ENCODE measurements at places on chromosomes 2 and 18.

- DNase-seq, result no peak
Measured at GRCh38 chr18:4639628-4640310, 184.7 kb upstream of the DLGAP1 start.

DNA sequence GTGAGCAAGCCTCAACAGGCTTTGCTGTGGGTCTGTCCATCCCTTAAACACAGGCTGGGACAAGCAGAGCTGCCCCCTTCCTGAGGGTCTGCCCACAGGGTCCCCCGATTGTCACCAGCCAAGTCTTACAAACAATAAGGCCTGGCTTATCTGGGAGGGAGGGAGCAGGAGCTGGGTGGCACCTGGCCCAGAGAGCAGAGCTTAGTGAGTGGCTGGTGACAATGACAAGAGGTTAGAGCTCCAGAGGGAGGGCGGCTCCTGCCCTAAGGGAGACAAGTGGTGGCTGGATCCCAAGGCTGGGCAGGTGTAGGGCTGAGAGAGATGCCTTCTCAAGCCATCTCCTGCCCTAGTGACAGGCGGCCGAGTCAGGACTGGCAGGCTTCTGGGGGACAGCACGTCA is 125.5 kb downstream of the KLHL29 start:
- DNase-seq, result no peak

DNA sequence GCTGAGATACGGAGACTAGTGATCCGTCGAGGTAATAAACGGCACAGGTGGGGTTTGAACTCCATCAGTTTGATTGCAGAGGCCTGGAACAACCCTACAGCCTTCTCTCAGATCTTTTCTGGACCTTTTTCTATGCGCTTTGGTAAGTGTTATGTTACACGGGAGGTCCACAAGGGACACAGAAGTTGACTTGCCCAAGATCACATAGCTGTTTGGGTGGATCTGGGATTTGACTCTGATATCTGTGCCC is 1.1 kb upstream of the DNPEP start:
- DNase-seq, result no peak

DNA sequence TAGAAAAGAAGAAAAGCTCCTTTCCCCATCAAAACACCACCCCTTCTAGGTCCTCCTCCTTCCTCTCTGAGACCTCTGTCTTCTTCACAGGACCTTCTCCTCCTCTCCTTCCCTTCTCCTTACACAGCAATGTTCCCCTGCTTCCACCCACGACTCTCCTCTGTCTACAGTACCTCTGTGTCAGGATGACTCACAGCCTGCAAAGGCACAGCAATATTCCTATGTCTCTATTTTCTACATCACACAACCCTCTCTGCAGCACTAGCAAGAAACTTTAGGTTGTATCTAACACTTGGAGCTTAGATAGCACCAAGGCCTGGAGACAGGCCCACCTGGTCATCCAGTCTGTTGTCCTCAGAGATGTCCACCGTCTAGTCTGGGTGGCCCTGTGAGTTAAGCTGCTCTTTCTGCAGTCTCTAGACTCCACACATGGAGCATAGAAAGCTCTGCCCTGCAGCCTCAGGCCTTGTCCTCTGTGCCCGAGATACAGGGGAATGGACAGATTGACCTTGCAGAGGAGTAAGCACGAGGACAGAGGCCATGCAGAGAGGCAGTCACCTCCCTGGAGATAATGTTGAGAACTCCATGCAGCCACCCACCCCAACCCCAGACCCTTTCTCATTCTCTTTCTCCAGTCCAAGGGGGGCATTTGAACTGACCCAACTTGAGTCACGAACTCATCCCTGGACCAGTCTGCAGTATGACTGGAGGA is 212.0 kb downstream of the TNS1 start:
- no peak for DNase-seq

DNA sequence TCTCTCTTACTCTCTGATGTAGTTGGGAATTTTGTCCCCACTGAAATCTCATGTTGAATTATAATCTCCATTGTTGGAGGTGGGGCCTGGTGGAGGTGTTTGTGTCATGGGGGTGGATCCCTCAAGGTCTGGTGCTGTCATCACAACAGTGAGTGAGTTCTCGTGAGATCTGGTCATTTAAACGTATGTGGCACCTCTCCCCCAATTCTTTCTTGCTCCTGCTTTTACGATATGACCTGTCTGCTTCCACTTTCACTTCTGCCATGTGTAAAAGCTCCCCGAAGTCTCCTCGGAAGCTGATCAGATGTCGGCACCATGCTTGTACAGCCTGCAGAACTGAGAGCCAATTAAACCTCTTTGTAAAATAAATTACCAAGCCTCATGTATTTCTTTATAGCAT is 337.8 kb upstream of the CDH2 start:
- no peak for DNase-seq

DNA sequence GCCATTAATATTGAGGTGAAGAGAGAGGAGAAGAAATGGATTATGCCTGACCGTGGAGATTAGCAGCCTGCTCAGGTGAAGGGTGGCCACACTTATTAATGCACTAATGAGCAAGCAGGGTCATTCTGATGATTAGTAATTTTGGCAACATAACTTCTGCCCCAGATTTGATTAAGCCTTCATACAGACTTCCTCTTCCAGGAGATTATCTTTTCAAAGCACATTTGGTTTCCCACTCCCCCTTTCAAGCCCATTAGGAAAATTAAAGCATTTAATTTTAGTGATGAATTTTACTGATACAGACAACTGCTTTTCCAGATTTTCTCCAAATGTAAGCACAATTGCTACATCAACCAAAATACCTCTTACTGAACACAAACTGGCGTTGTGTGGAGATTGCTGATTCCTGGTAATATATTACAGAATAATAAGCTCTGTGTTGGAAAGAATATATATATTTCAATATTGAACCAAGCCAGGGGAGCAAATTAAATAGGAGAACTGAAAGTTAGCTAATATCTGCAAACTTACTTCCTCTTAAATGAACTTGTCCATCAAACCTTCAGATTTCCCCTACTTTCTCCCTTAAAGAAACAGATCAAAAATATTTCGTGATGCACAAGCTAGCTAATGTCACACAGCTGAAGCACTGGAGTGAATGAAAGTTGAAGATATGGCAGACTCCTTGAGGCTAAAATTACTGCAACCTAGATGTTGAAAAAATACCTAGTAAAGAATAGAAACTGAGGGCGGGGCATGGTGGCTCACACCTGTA is 140.8 kb downstream of the FAM210A start:
- DNase-seq, result no peak

DNA sequence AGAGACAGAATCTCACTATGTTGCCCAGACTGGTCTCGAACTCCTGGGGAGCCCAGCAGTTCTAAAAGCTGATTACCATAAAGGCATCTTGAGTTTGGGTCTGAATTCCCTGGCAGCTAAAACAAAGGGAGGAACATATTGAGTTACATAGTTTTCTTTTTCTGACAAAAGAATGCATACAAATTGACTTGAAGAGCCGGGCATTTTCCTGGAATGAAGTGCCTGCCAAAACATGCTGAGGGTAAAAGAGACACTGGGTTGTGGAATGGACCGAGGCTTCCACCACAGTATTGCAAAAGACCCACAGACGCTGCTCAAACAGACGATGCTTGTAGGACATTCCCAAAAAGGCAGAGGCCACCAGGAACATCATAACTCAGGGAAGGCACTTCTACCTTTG is 35.1 kb upstream of the ROCK2 start:
- no peak for DNase-seq

DNA sequence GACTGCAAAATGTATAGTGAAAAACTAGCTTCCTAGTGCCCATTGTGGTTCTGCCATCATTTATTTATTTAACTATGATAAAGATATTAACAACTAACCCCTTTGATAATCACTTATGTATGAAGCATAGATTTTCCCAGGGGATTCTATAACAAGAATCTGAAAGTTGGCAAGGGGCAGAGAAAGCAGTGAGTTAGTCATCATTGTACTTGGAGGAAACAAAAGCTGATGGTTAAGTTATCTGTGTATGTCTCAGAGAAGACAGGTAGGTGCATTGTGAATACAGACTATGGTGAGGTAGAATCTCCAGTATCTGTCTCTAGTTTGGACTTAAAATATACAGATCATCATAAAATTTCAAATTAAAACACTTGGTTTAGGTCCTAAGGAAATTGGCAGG is 2159.1 kb upstream of the CELF4 start:
- DNase-seq, result no peak

GRCh38 chr2:222452422-222452950 is 28.1 kb downstream of the SGPP2 start:
- DNase-seq, result no peak

- no peak for DNase-seq
Measured at GRCh38 chr2:184413221-184413620, 185.1 kb upstream of the ZNF804A start.

DNA sequence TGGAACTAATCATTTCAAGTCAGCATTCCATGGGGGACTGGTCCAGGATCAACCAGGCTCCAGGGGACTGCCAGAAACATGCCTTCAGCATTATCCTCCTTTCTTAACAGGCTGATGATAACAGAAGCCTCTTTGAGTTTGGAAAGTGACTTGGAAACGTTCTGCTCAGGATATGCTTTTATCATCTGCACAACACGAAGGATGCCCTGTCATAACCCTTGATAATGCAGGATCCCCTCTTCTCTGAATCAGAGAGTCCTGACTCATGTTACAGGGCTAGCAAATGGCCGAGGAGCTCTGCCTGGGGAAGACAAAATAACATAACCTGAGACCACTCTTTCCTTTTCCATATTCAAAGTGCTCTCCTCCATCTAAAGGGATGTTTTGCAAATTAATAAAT is 6.7 kb downstream of the SCYGR3 start:
- no peak for DNase-seq

DNA sequence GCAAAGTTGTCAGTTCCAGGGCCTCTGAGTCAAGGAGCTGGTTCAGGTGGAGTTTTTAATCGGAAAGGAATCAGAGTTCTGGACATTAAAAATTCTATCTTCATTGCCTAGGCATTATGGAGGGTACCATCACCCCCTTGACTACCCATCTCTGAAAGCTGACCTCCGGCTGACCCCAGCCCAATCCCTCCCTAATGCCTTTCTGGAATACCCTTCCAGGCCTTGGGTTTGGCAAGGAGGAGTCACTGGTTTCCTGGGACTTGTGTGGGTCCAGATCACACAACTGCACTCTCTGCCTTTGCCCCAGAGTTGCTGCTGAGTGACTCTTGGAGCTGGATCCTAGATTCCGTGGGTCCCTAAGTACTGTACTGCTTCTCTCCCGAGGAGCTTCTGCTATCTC is 1.0 kb upstream of the OSR1 start:
- DNase-seq, result no peak

DNA sequence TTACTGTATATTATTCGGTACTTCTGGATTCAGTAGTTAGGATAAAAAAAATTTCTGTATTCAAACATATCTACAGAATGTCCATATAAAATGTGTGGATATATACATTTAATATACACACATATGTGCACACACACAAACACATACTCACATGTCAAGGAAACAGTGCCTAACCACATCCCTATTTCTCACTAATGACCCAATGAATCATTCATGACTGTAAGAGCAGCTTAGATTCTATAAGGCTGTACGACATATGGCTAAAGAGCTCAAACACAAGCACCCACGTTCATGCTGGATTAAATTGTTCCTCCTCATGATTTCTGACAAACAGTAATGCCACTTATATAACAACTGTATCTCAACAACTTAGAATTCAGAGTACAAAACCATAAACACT is 457.3 kb downstream of the ADCYAP1 start:
- no peak for DNase-seq

DNA sequence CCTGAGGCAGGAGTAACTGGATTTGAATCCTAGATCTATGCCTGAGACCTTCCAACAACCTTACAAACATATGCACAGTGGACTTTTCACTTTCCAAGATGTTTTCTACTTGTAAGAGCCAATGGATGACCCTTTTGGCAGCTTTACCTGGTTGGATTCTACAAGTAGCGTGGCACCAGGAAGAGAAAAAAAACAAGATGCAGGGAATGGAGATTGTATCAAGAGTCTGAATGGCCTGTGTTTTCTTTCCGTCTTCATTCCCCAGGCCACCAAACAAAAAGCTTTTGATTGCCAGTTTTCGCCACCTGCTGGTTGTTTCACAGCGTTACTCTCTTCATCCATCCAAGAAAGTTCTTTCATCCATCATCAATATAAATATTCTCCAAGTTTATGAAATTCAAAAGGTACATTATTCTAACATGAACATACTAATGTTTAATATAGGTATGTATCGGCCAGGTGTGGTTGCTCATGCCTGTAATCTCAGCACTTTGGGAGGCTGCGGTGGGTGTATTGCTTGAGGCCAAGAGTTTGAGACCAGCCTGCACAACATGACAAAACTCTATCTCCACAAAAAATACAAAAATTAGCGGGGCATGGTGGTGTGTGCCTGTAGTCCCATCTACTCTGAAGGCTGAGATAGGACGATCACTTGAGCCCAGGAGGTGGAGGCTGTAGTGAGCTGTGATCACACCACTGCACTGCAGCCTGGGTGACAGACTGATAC is 3.5 kb upstream of the BCL2 start:
- DNase-seq, result no peak

GRCh38 chr2:86396291-86396785 is 44.8 kb upstream of the KDM3A start:
- peak; percentile 53 for DNase-seq

GRCh38 chr2:142755191-142755590 is 122.3 kb upstream of the KYNU start:
- DNase-seq, result no peak

- no peak for DNase-seq
Measured at GRCh38 chr2:217863883-217864282, 138.9 kb downstream of the TNS1 start.

DNA sequence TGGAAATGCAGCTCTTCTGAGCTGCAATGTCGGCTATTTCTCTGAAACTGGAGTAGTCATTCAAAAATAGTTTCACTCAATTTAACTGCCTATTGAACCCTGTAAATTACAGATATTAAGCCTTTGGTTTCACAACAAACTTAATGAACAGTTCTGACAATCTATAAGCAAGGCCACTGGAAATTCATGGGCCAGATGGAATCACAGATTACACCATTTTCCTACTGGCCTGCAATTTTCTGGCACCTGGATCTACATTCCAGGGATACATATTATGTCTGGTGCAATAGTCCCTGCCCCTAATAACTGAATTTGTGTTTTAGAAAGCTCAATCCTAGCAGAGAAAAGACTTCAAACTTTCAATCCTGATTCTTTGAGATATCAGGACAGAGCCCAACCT is 551.7 kb downstream of the RNF144A start:
- DNase-seq, result no peak

DNA sequence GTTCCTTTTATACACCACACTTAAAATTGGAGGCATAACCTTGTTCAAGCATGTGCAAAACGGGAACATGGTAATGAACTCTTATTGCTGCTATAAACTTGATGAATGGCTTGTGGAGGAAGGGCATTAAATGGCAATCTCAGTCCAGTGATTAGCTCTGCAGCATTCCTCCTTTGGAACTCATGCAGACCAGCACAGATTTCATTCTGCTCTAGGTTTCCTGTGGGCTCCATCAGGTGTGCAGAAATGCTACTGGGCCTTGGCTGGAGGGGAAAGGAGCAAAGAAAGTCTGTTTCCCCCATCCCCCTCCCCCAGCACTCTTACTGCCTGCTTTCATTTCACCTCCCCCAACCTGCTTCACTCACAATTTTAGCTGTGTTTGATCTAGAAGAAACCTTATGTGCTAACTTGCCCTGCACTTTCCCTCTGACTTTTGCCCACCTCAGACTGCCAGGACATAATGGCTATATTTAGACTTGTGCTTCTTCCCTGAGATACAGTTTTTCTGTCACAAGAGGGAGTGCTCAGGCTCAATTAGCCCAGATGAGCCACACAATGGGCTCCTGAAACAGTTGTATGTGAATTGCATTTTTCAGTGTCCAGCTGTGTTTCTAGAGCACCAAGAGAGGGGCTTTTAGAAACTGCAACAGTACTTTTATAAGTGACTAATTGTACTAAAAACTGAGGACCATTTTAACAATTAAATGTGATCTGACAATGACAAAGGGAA is 109.8 kb downstream of the FSHR start:
- DNase-seq, result no peak
